ENCODE measurements at places on chromosomes 7 and 10.

DNA sequence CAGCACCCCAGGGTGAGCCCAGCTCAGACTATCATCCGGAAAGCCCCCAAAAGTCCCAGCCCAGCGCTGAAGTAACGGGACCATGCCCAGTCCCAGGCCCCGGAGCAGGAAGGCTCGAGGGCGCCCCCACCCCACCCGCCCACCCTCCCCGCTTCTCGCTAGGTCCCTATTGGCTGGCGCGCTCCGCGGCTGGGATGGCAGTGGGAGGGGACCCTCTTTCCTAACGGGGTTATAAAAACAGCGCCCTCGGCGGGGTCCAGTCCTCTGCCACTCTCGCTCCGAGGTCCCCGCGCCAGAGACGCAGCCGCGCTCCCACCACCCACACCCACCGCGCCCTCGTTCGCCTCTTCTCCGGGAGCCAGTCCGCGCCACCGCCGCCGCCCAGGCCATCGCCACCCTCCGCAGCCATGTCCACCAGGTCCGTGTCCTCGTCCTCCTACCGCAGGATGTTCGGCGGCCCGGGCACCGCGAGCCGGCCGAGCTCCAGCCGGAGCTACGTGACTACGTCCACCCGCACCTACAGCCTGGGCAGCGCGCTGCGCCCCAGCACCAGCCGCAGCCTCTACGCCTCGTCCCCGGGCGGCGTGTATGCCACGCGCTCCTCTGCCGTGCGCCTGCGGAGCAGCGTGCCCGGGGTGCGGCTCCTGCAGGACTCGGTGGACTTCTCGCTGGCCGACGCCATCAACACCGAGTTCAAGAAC, 1.1 kb downstream of the VIM start:
- peak; percentile 59 for DNase-seq

DNA sequence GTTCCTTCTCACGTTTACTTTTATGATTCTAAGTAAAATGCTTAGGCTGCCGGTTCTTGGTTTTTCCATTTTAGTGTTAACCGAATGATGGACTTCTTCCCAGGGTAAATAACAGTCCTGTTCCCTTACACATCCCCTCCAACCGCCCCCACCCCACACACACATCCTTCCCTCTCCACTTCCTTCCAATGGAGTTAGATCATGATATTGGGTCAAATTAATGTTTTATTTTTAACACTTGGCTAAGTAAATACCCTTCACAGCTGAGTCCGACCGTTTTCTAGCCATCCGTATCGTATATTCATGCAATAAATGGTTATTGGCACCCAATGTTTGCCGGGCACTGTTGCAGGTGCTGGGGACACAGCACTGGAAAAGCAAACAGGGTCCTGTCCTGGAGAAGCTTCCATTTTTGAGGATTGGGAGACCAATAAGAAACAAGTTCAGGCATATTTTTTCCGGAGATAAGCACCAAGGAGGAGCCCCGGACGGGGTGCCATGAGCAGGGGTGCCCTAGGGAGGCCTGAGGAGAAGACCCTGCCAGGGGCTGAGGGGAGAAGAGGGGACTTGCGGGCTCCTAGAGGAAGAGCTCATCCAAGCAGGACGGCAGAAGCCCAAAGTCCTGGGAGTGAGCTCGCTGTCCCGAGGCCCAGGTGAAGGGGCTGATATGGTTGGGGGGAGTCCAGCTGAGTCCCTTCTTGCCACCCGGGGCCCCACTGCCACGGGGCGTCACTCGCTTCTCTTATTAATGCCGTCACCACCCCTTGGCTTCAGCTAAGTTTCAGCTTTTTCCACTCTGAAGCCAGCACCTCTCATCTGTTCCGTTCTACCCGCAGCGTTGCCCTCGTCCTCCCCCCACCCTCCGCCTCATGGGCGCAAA, 126.0 kb upstream of the RET start:
- no peak for DNase-seq

GRCh38 chr7:69754476-69754875, 156.2 kb downstream of the AUTS2 start:
- DNase-seq: no peak

GRCh38 chr10:98107644-98108430, 26.6 kb upstream of the R3HCC1L start:
- DNase-seq: peak; percentile 7

DNA sequence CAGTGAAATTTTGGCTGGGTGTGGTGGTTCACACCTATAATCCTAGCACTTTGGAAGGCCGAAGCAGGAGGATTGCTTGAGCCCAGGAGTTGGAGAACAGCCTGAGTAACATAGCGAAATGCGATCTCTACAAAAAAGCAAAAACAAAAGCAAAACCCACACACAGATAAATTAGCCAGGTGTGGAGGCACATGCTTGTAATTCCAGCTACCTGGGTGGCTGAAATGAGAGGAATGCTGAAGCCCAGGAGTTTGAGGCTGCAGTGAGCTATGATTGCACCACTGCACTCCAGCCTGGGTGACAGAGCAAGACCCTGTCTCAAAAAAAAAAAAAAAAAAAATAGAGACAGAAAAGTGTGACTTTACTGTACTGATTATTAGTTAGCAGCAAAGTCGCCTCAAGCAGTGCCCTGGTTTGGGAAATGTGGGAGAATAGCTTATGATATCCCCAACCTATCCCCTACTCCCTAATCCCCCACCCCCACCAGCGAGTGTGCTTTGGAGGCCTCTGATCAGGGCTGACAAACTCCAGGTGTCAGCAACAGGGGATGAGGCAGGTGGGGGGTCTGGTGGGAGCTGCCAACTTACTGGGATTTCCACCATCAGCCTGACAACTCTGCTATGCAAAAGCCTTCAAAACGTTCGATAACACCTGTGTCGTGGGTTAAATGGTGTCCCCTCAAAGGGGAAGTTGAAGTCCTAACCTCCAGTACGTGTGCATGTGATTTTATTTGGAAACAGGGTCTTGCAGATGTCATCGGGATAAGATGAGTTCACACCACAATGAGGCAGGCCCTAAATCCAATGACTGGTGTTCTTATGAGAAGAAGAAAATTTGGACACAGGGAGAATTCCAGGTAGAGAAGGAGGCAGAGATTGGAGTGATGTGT, 124.7 kb upstream of the SDK1 start:
- no peak for DNase-seq

GRCh38 chr7:100472854-100473499, 6.0 kb downstream of the TSC22D4 start:
- no peak for DNase-seq

DNA sequence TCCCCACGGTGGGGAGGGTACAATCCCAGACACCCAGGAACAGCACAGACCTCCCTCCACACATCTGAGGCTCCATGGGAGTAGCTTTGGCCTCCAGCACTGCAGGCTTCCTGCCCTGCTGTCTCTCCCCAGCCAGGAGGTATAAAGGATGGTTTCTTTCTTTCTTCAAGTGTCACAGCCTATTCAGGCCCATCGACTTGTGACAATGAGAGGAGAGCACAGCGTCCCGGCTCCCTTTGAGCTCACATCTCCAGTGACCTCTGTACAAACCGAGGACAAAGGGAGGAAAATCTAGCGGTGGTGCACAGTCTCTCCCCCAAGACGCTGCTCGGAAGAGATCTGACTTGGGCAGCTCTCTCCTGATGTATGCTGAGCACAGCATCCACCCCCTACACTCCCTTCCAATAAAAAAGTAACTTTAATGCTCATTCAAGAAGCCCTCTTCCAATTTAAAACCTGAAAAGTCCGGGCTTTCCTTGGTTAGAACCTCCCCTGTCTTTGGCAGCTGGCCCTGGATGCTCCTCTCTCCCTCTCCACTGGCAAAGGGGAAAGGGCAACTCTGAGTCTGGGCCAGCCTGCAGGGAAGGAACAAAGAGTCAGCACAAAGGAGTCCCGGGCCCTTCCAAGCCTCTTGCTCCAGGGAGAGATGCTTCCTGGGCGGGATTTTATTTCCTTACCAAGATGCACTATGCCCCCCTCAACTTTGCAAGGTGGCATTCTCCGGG, 18.0 kb downstream of the CHST15 start:
- peak; percentile 47 for DNase-seq

DNA sequence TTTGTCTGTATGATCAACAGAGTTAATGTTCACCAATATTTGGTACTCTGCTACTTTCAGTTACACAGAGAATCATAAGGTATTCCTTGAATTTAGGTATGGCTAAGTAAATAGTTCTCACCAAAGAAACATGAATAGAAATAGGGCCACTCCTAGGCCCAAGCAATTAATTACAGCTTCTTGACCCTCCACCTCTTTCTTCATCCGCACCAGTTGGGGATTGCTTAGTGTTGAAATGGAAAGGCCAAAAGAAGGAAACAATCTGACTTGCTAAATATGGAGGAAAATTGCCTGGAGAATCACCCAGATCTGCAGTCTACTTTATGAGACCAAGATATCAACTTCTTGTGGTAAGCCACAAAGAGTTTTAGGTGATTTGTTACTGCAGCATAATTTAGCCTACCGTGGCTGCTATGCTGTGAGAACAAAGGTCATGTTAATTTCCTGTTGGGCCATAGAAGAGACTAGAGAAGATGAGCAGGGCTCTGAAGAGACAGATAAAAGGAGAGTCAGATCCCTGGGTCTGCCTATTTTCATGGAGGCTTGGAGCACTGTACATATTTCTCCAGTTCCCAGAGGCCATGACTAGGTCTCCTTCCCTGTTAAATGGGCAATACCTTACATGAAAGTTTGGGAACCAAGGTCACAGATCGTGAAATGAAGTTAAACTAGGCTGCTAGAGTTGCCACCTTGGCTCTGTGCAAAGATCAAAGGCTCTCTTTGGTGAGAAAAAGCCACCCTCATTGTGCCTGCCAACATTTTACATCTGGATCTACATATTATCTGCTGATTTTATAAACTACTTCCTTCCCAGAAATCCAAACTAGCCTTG, 93.3 kb upstream of the GDF10 start:
- DNase-seq: no peak

DNA sequence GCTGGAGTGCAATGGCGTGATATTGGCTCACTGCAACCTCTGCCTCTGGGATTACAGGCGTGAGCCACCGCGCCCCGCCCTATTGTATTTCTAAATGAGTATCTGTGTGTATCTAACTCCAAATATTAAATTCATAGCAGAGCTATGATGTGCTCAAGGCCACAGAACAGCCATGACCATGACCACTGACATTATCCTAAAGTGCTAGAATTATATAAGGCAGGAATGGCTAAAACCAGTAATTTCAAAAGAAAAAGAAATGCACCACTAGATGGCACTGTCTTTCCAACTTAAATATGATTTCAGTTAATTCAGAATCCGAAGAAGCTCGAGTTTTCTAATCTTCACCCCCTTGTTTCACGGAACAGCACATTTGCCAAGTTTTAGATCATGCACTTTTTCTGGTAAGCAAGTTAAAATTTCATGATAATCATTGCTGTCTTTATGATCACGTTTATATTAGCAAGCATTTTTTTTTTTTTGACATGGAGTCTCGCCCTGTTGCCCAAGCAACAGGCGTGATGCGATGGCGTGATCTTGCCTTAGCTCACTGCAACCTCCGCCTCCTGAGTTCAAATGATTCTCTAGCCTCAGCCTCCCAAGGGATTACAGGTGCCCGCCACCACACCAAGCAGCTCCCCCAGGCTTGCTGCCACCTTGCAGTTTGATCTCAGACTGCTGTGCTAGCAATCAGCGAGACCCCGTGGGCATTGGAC, 65.3 kb downstream of the OR13A1 start:
- peak; percentile 55 for DNase-seq

Data from Ammon's horn (tissue), 1 donor.